CD4-positive, CD25-positive, alpha-beta regulatory T cell (primary cell): ENCODE measurements at places on chromosomes 11 and 22. TPM values are rescaled to one million over a fixed set of nuclear protein-coding genes. Genes with fewer than 3 reads are reported as not detected.

- H3K27ac ChIP-seq: peak overlapping the region; percentile 2
- no peak for DNase-seq
- H3K36me3 ChIP-seq: peaks cover 69% of the 10 kb centered on the region
Observed at GRCh38 chr11:64765291-64765850, 5.6 kb upstream of the PYGM start.

DNA sequence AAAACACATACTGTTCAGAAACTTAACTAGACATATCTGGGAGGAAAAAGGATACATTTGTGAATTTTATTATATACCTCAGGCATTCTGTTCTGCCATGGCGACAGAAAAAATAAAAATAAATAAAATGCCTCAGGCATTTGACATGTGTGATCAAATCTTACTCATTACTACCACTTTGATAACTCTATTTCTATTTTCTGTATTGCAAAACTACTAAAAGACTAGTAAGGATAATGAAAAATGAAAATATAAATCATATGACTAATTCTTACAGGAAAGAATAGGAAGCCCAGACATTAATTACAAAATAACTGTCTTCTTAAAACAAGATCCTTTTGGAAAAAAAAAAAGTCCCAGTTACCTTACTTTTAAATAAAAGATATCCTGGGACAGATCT lies 5.3 kb downstream of the PICALM start:
- H3K27ac ChIP-seq: peak overlapping the region; percentile 64
- H3K4me1 ChIP-seq: peaks cover 69% of the 10 kb centered on the region
- no peaks in the 10 kb centered on the region for H3K27me3 ChIP-seq
- no peak for DNase-seq
- H3K4me3 ChIP-seq: peak overlapping the region; percentile 99
- no peaks in the 10 kb centered on the region for H3K36me3 ChIP-seq

DNA sequence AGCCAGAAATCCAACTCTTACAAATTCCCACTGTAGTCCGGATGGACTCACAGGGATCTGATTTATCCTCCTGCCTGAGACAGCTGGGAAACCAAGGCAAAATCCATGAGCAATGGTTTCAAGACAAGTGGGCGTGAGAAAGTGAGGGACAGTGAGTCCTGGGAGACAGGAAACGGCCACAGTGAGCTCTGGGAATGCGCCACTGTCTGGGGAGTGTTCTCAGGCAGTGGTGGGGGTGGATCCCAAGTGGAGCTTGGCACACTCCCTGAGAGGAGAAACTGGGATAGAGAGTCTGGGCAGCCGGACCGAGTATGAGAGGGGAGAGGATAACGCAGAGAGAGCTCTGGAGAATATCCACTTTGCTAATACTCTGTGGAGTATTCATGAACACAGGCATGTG lies 9.8 kb downstream of the IL17REL start:
- H3K36me3 ChIP-seq: no peaks in the 10 kb centered on the region
- no peaks in the 10 kb centered on the region for H3K4me1 ChIP-seq
- H3K4me3 ChIP-seq: no peak overlapping the region
- no peak overlapping the region for H3K27ac ChIP-seq
- H3K27me3 ChIP-seq: no peaks in the 10 kb centered on the region
- DNase-seq: no peak

The OR5A1 gene
- not detected for polyA plus RNA-seq

The MMP27 gene
- not detected for polyA plus RNA-seq

- no peak overlapping the region for H3K4me3 ChIP-seq
- H3K27me3 ChIP-seq: no peaks in the 10 kb centered on the region
- DNase-seq: no peak
- peaks cover 14% of the 10 kb centered on the region for H3K4me1 ChIP-seq
Observed at GRCh38 chr22:38220653-38221386, 19.0 kb downstream of the MAFF start.

DNA sequence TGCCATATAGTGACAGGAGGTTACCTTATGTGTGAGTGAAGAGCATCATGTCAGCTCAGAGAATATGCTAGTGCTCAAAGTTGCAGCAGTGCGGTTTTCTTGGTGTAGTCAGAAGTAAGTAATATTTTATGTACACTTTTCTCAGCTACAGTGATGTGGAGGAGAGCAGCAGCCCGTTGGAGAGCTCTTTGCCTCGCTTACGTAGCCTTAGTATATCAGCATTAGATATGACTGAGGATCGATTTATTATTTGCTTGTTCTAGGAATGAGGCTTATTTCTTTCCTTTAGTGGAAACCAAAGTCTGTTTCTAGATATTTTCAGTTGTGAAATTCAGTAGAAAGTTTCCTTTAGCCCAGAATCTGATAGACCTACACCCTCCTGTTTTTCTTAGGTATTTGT lies 63.6 kb downstream of the PPP2R1B start:
- H3K27ac ChIP-seq: no peak overlapping the region
- no peaks in the 10 kb centered on the region for H3K27me3 ChIP-seq
- peaks cover 39% of the 10 kb centered on the region for H3K36me3 ChIP-seq
- no peak for DNase-seq

GRCh38 chr11:44617671-44618461 lies 52.4 kb downstream of the CD82 start:
- no peak overlapping the region for H3K4me3 ChIP-seq
- no peak overlapping the region for H3K27ac ChIP-seq
- DNase-seq: no peak
- H3K27me3 ChIP-seq: no peaks in the 10 kb centered on the region

DNA sequence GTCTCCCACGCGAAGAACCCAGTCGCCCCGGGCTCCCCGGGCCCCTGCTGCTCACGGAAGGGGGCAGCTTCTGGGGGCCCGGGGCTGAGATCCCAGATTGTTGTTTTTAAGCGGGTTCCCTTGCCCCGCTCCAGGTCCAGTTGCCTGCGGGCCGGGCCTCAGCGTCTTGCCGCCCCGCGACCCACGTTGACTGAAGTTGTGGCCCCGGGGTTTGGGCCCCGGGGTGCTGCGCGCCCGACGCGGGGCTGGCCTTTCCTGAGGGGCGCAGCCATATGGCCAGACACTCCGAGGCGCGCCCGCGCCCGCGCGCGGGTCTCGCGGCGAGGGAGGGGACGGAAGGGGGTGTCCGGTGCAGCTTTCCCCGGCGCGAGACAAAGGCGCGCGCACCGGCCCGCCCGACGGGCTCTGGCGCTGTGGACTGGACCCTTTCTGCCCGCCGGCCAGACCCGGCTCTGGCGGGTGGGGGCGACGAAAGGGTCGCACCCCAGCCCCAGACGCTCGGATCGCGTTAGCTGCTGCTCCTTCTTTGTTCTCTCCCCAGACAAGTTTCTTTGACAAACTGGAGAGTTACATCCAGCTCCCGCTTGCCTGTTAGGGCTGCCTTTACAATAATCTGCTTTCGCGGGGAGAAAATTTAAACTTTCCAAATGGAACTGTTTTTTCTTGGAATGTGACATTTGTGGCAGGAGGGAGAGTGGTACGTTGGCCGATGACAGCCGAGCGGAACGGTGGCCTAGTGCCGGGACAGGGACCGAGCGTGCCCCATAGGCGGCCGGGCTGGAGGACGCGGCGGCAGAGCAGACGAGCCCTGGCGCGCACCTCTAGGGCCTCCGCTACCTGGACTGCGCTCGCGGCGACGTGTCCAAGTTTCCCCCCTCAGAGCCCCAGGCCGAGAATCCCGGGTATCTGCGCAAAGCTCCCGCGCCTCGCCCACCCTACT lies 716 bp downstream of the AMOTL1 start:
- H3K27ac ChIP-seq: no peak overlapping the region
- no peak for DNase-seq
- no peaks in the 10 kb centered on the region for H3K4me1 ChIP-seq
- peaks cover 52% of the 10 kb centered on the region for H3K27me3 ChIP-seq
- no peaks in the 10 kb centered on the region for H3K36me3 ChIP-seq
